ENCODE measurements at places on chromosomes 7 and 10.

- DNase-seq, result no peak
These were observed 135.7 kb downstream of the MAGI2 start for GRCh38 chr7:79317728-79318127.

GRCh38 chr7:45680776-45681175 lies 106.6 kb downstream of the ADCY1 start:
- no peak for DNase-seq

DNA sequence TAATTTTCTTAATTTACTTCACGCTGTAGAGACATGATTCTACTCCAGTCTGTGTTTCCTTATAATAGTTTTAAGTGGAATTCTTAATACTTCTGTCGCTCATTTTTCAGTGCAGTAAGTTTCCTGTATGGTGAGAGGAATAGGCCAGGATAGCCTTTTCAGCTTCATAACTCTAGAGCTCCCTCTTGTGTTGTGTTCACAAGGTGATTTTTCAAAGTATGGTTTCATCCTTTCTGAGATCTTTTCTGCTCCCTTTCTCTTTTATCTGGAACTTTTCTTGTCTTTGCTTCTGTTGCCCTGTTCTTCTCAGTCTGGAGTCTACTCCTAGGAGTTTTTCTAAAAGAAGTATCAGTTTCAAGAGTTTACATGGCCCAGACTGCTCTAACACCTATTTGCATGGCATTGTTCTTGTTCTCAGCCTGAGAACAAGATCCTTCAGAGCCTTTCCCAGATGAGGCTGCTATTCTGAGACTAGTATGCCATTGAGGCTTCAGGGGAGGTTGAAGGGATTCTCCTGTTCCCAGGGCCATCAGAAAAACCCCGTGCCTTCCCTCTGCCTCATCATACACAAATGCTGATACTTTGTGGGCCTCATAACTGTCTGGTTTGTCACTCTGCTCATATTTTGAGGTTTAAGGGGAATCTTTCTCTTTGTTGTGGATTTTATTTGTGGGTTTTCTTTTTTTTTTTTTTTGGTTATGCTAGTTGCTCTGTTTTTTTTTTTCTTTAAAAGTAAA lies 21.8 kb downstream of the NET1 start:
- DNase-seq, result peak; percentile 54

GRCh38 chr7:4266270-4267040 lies 415.6 kb upstream of the FOXK1 start:
- DNase-seq, result no peak

GRCh38 chr7:122027058-122027457 lies 117.0 kb downstream of the AASS start:
- no peak for DNase-seq

DNA sequence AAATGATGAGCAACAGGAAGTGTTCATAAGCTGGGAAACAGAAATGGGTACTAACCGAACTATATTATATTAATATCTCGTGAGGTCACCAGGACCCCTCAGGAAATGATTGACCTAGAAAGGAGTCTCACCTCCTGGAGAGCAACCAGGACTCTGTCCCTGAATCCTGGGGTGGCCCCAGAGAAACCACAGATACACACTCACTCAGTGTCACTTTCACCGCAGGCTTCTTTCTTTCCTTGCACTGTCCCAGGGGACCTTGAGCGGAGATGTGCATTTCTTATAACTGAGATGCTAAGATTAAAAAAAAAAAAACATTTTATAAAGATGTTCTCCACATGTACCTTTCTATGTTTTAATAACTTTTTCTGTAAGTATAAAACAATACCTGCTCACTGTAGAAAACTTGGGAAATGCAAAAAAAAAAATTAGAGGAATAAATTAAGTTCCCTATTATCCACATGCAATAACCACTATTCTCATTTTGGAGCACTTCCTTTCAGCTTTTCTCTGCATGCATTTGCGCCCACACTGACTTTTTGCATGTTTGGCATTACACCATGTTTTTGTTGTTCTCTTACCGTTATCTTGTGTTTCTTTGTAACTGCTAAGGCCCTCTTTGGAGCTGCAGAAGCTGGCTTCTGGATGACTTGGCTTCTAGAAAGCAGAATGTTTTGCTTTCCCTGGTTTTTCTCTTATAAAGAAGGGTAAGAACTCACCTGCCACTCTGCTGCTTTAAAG lies 15.0 kb downstream of the NOD1 start:
- DNase-seq, result no peak

DNA sequence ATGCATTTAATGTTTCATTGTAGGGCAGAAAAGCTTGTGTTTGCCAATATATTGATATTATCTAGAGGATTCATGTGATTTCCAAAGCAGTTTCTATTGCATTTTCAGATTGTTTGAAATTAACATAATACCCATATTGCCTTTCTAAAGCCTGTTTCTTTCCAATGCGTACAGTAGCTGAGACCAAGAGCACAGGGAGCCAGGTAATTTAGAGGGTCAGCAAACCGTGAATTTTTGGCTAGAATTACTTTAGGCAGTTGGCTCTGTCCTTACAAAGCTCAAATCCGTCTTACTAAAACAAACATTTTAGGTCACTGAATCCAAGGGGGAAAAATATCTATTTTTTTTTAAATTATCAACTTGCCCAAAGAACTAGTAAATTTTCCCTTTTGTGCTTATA lies 604.9 kb upstream of the ADARB2 start:
- DNase-seq, result no peak

DNA sequence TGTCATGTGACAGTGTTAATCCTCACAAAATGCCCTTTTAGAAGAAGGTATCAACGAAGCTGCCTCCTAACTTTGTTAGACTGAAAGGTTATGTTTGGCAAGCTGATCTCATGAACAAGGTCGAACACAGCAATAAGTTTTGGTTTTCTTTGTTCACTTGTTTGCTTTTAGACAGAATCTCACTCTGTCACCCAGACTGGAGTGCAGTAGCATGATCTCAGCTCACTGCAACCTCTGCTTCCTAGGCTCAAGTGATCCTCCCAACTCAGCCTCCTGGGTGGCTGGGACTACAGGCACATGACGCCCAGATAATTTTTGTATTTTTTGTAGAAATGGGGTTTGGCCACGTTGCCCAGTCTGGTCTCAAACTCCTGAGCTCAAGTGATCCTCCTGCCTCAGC lies 1.1 kb downstream of the STRA8 start:
- DNase-seq, result no peak

DNA sequence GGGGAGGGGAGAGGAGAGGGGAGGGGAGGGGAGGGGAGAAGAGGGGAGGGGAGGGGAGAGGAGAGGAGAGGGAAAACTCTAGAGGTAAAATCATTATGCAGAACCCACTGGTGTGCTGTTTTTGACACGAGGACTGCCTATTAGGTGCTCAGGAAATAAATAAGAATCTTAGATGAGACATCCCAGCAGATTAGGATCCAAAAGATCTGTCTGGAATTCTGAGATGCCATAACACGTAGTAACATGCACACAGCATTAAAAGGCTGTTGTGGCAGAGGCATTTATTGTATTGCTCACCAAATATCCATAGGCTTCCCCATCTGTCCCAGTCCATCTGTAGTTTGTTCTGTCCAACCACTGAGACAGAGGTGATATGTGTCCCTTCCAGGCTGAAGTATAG lies 40.8 kb upstream of the KMT2E start:
- no peak for DNase-seq

- DNase-seq, result no peak
These were observed 21.2 kb downstream of the PRSS37 start for GRCh38 chr7:141820067-141820466.

DNA sequence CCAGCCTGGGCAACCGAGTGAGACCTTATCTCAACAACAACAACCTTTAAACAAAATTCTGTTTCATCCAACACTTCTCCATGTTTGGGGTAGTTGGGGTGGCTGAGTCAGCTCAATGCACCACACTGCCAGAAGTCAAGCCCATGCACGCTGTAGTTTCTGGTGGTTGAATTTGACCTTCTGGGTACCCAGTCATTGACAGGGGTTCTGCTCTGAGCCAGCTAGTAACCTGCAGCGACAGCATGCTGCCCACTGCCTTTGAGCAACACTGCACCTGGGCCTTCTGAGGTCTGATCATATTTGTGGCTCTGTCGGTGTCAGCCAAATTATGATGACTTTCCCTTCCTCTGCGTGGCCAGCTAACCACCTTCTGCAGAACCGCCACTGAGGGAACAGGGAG lies 84.6 kb upstream of the ZNF438 start:
- DNase-seq, result no peak

GRCh38 chr10:42940487-42941294 lies 136.2 kb upstream of the RET start:
- no peak for DNase-seq

DNA sequence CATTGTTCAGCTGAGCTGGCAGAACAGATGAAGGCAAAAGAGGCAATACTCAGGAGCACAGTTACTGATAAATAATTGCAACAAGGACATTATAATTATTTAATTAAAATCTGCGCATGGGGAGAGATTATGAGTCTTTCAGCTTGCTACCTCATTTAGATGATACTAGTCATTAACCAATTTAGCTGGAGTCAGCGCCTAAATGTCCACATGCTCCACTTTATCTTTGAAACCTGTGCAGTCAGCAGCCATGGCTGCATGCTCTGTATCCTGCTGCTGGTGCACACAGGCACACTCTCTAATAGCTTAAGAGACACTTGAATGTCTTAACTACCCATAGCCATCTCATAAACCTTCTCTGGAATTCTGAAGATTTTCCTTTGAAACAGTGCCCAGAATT lies 196.8 kb downstream of the PPP1R3A start:
- no peak for DNase-seq

GRCh38 chr7:12436896-12437535 lies 33.4 kb upstream of the VWDE start:
- peak; percentile 2 for DNase-seq

DNA sequence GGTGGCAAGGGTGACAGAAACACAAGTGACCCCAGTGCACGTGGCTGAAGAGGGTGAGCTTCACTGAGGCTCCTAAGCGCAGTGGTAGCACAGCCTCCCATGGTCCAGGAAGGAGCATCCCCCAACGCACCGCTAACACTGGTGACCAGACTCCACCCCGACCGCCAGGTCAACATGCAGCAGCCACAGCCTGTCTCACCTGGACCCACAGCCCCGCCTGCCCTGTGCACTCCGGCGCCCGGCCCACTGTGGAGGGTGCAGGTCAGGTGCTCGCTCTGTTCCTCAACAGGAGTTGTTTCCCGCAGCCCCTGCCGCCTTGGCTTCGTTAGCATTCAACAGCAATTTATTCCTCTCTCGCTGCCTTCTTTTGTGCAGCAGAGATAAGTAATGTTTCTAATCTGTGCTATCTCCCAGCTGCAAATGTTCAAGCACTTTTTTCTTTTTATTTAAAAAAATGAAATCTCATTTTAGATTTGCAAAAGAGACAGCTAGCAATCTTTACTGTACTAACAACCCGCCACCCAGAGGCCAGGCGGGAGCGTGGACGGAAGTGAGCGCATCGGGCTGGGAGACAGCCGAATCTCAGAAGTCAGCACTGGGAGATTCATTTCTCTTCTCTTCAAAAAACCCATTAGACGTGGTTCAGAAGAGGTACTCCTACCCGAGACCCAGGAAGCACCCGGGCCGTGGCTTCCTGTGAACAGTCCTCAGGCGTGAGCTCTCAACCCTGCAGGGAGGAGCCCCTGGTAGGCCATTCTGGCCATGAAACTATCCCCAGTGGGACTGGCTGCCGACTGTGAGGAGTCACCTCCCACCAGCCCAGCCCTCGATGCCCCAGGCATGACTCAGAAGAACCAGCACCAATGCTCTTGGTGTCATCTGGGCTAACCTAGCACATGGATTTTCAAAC lies 133.4 kb downstream of the MAD1L1 start:
- DNase-seq, result no peak

DNA sequence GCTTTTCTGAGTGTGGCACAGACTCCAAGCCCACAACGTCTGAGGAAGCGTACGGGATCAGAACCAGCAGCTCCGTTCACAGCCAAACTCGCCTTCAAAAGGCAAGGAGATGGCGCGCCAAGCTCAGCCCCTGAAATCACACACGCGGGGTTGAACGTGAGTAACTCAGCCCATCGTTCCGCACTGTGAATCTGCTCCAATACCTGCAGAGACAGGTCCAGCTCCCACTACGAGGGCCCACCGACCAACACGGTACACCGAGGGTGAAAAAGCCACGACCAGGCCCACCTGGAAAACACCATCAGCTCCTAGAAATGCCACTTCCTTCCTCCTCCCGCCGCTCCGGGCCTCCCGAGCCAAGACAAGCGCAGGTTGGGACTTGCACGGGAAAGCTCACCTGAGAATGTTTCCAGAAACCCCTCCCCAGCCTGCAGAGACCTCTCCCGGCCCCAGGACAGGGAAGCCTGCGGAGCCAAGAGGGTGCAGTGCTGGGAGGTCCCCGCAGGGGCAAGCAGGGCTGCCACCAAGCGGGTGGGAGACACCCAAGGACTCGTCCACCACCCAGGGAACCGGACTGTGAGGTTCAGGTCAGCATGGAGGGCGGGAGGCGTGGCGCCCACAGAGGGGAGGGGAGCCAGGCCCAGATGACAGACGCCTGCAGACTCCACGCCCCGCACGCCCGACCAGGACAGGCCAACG lies 93.9 kb upstream of the PDGFA start:
- DNase-seq, result no peak

DNA sequence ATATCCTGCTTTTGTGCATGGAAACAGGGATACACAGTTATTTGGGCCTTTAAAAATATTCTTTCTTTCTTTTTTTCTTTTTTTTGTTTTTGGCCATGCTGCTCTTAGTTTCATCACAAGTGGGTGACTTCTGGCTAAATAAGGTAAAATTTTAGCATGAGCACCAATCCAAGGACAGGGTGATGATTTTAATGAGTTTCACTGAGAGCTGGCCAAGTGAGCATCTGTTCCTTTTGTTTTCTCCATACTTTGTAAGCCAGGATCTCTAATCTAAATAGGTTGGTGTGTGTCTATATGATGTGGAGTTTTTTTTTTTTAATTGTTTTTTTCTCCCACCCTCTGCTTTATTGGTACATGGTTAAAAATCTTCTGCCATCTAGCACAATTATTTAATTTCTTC lies 106.8 kb downstream of the POLL start:
- no peak for DNase-seq

GRCh38 chr7:120394595-120394994 lies 121.6 kb downstream of the KCND2 start:
- DNase-seq, result no peak

DNA sequence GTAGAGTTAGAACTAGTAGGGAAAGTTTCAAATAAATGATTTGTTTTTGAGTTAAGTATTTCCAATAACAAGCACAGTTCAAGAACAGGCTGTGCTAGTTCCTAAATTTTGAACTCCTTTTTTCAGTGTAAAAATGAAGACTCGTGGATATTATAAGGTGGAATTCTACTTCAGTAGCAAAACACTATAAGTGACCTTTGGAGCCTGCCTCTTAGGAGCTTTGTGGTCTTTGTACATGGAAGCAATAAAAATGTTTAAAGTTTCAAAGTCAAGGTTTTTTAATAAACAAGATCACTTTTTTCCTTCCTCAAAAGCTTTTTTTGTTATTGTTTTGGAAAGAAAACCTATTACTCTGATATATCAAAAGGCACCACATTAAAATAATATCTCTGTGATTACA lies 292.4 kb upstream of the VWC2 start:
- DNase-seq, result no peak

DNA sequence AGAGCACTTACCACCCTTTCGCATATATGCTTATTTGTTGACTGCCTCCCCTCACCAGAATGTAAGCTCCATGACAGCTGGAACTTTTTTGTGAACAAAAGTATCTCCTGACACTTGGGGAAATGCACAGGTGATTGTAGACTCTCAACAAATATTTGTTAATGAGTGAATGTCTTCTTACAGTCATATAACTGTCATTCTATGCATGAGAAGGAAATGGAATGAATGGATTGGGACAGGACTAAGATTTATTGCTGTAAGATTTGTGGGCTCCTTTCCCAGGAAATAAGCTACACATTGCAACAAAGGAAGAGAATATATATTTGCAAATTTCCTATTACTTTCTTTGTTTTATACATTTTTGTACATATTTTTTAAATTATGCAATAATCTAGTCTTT lies 48.5 kb downstream of the FEZF1 start:
- DNase-seq, result no peak
